ENCODE measurements at places on chromosomes 2 and 18. TPM values are rescaled to one million over a fixed set of nuclear protein-coding genes. Genes with fewer than 3 reads are reported as not detected.

DNA sequence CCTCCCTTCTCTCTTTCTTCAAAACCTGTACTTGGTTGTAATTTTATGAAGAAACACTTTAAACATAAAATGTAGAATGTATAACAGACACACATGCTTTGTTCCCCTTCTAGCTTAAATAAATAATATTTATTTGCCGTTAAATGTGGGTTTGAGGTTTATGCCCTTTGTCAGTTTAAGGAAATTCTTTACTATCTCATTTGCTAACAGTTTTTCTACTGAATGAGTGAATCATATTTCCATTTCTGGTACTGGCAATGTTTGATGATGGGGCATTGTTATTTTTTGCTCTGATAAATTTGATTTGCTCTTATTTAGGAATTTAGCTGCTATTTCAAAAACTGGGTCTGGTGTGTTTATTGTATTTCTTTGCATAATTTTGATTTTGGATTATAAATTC lies 555.6 kb downstream of the CCDC85A start:
- no peak for DNase-seq

DNA sequence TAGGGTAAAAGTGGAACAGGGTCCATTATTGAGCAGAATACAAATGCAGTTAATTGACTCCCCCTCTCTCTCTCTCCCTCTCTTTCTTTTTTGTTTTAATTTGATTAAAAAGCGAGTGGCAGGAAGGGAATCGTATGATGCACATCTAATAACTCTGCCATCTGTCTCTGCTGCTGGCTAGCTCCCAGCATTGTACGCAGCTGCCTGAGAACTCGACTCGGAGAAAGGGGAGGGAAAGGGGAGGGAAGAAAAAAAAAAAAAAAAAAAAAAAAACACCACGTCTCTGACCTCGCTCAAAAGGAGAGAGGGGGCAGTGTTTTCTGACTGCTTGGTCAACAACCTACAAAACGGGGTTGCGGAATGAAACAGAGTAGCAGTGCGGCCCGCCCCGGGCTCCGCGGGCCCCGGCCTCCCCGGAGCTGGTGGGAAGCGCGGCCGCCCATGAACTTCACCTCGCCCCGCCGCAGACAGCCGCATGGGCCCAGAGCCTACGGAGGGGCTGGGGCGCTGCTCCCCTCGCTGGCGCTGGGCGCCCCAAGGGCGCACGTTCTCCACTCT lies 265.7 kb downstream of the TCF4 start:
- peak; percentile 81 for DNase-seq

The C18orf54 gene
- 0.96 TPM for total RNA-seq

- no peak for DNase-seq
Measured at GRCh38 chr2:190190507-190191162, 128.1 kb upstream of the MSTN start.
